ENCODE measurements at places on chromosomes 7 and 10. TPM values are rescaled to one million over a fixed set of nuclear protein-coding genes. Genes with fewer than 3 reads are reported as not detected.

The ITGB8 gene
- not detected for total RNA-seq

The C10orf143 gene
- 4.4 TPM for total RNA-seq

The HTR5A gene
- total RNA-seq: not detected

DNA sequence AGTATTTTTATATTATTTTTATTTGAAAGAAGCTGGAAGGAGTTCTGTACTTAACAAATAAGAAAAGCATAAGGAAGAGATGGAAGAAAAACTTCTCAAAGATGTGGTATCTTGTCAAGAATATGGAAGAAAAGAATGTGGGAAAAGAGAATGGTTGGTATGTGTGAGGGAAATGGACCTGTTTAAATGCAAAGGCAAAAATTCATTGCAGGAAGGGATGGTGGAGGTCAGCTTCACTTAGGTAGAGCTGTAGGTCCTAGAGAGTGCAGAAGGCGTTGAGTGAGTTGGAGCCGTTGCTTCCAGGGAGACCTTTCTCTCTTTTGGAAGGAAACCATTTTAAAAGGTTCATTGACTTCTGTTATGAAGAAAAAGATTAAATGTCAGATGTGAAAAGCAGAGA, 107.3 kb downstream of the EXOC4 start:
- DNase-seq: no peak
- no peak overlapping the region for H3K4me3 ChIP-seq
- peaks cover 26% of the 10 kb centered on the region for H3K36me3 ChIP-seq
- H3K27me3 ChIP-seq: no peaks in the 10 kb centered on the region
- no peak overlapping the region for H3K27ac ChIP-seq

DNA sequence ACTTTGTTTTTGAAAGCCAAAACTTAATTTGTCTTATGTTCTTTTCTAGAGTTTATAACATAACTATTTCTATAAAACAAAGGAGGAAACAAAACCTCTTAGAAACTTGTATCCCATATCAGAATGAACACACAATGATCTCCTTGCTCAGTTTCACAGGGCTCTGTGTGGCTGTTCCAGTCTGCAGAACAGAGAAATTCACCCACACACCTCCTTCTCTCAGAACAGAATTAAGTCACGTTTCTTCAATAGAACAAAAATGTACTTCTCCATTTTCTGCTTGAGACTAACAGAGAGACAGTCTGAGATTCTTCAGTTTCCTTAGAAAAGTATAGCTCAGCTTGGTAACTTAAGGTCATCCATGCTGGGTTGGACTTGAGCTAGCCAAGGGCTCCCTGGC, 15.8 kb upstream of the DOCK1 start:
- no peak overlapping the region for H3K4me3 ChIP-seq
- no peaks in the 10 kb centered on the region for H3K4me1 ChIP-seq
- no peaks in the 10 kb centered on the region for H3K36me3 ChIP-seq
- DNase-seq: no peak
- H3K27me3 ChIP-seq: no peaks in the 10 kb centered on the region

- peaks cover 77% of the 10 kb centered on the region for H3K4me1 ChIP-seq
- peak overlapping the region; percentile 57 for H3K4me3 ChIP-seq
- DNase-seq: no peak
- peak overlapping the region; percentile 90 for H3K27ac ChIP-seq
These were observed 3.7 kb upstream of the IL2RA start for GRCh38 chr10:6065835-6066234.

- no peaks in the 10 kb centered on the region for H3K36me3 ChIP-seq
- peaks cover 9% of the 10 kb centered on the region for H3K27me3 ChIP-seq
- no peak for DNase-seq
- H3K27ac ChIP-seq: no peak overlapping the region
- no peaks in the 10 kb centered on the region for H3K4me1 ChIP-seq
These were observed 57.0 kb downstream of the SHTN1 start for GRCh38 chr10:116947841-116948529.
